HFFc6 (cell line): ENCODE measurements at places on chromosomes 3 and 15.

- peak; percentile 84 for DNase-seq
These were observed 79.8 kb downstream of the PLCH1 start for GRCh38 chr3:155664925-155665695.

GRCh38 chr3:171875923-171876412 lies 32.8 kb downstream of the TMEM212 start:
- peak; percentile 70 for DNase-seq

DNA sequence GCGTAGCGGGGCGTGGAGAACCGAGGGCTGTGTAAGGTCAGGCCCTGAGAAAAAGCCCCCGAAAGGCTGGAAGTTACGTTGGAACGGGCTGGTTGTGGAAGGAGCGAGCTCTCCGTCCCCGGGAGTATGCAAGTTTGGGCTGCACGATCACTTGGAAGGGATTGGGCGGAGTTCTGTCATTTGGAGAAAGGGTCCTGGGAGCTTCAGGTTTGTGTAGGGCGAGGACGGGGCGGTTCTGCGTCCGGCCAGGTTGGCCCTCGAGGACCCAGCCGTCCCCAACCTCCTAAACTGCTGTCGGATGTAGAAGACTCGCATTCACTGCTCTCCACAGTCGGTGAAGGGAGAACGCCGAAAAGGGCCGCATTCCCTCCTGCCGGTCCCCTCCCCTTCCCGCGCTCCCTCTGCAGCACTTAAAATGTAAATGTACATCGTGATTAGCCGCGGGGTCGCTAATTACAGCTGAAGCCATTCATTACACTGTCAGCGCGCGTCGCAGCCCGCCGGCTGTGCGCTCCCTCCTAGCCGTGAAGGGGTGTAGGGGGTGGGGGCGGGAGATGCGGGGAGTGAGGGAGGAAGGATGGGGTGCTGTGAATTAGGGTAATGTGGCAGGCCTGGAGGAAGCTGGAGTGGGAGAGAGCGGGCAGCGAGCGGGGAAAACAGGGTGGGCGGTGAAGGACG lies 2.5 kb upstream of the RPP25 start:
- DNase-seq: no peak

DNA sequence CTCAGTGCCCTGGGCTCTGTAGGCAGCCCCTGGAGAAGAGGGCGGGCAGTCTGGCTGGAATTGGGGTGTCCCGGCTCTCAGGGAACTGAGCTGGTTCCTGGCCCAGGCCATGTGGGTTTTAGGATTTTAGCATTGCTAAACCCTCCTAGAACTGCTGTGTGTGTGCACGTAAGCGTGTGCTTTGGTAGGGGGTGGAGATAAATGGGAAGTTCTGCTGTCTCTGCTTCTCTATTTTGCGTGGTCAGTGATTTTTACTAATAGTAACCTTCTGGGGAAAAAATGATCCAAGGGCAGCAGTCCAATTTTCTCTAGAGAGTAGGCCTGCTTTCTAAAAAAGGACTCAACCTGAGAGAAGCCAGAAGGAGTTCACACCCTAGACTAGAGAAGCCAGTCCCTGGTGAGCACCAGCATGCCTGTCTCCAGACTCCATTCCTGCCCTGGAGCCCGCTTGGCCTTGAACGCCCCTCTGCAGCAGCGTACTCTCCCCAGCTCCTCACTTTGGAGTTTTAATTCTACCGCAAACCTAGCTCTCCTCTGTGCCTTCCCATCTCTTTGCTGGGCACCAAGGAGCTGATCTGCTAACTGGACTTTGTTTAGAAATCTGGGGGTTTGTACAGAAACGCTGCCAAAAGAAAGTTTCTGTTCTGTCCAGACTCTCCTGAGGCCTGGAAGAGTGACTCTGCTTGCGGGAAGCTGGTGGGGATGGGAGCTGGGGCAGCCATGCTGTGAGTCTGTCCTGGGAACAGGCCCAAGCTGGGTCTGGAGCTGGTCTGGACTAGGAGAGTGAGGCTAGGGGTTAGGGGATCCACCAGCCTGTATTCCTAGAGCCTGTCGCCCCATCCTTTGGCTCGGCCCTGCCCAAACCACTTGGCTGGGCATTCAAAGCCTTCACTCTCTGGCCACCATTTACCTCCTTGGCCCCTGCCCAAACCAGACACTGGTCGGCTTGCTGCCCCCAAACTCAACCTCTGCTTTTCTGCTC lies 19.7 kb downstream of the CORO2B start:
- DNase-seq: no peak

GRCh38 chr15:88832820-88833730 lies 29.8 kb downstream of the ACAN start:
- no peak for DNase-seq

DNA sequence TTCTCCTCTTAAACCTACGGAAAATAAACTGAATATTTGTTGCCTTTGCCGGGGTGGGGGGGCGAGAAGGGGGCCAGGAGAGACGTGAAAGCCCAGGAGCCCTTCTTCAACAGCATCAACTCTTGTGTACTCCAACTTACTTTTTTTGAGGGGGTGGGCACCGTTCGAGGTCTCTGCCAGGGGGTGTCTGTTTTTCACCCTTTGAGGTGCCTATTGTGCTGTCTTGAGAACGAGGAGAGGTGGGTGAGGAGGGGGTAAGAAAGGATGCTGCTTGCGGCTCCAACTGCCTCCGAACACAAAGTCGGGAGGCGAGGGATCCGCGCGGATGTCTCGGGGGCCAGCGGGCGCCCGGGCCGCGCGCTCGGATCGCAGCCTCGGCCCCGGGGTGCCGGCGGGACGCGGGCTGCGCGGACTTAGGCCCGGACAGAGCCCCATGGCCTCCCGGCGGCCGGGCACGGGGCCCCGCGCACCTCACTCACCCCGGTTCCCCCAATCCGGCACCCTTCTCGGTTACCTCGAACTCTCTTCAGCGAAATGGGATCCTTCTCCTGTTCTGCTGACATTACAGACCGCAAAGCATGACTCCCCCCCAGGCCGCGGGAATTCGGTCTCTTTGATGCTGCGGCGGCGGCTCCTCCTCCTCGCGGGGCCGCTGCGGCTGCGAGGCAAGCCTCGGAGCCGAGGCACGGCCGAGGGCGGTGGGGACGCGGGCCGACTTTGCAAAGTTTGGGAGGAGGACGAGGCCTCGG lies 650 bp downstream of the PYGO1 start:
- peak; percentile 23 for DNase-seq

DNA sequence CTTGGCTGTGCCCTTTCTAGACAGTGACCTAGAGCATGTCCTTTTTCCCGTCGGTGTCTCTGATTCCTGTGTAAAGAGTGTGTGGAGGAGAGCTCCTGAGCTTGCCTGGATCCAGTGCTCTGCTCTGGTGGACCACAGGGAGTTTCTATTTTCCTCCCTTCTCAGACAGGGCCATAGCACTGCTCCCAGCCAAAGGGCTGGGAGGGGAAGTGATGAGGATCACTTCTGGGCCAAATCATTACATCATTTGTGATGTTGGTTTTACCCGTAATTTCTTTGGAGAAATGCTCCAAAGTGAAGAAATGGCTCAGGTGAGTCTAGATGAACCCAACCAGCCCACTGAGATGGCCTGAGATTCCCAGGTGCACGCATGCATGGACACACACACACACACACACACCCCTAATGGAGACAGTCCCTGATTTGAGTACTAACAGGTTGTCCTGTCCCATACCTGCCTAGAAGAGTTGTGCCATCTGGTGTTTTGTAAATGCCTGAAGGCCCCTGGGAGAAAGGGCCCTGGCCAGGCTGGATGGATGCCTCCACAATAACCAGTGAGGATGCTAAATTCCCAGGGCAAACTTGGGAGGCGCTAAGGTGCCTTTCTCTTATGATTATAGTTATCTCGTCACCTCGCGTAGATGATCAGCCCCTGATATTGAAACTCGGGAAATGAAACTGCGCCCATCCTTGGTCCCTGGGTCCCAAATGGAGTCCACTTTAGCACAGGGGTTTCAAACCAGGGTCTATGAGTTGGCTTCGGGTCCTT lies 86.9 kb downstream of the ASB7 start:
- no peak for DNase-seq
